ENCODE measurements at places on chromosomes 3 and 15.

DNA sequence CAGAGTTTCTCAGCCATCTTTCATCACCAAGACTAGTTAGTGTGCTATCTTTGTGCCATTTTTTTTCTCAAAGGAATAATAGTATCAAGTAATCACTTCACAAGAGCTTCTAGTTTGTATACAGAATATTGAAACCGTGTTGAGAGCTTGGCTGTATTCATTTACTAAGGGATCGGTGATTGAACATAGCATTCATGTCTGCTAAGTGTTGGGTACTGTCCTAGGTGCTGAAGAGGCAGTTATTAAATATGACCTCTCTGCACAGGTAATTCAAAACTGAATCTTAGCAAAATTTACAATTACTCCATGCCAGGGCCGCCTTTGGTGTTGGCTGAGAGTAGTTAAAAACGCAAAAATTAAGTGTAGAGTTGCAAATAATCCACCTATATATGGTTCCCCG lies 355.3 kb upstream of the RORA start:
- peak; percentile 30 for DNase-seq

DNA sequence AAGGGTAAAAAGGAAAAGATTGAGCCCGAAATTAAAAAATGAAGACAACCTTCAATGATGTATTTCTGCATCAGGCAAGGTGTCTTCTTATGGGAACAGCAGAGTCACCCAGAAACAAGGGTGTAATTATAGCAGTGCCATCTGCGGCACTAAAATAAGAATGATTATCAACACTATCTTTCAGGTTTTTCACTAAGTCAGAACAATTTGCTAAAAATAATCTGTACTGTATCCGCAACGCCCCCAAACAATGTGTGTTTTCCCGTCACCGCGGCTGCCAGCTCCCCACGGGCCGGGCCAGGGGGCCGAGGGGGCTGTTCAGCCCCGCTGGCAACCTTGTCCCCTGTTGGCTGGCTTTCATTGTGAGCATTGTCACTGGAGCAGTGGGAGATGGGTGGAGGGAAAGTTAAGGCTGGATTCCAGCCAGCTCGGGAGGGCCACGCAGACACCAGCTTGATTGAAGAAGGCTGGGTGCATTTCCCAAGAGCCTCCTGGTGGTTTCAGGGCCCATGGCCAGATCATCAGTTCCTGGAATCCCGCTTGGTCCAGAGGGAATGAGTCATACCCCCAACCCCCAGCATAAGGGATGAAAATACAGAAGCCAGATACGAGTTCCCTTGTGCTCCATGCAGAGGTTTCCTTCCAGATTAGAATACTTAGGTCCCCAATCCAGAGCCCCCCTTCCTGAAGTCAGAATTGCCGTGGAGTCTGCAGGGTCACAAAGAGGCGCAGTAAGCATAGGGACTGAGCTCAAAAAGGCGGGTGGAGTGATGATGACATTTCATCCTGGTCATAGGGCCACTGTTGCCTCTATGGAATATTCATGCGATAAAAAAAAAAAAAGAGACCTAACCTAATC lies 90.2 kb upstream of the KLF13 start:
- DNase-seq, result peak; percentile 98

GRCh38 chr15:64635499-64636495 lies 139.6 kb downstream of the RBPMS2 start:
- DNase-seq, result peak; percentile 79

DNA sequence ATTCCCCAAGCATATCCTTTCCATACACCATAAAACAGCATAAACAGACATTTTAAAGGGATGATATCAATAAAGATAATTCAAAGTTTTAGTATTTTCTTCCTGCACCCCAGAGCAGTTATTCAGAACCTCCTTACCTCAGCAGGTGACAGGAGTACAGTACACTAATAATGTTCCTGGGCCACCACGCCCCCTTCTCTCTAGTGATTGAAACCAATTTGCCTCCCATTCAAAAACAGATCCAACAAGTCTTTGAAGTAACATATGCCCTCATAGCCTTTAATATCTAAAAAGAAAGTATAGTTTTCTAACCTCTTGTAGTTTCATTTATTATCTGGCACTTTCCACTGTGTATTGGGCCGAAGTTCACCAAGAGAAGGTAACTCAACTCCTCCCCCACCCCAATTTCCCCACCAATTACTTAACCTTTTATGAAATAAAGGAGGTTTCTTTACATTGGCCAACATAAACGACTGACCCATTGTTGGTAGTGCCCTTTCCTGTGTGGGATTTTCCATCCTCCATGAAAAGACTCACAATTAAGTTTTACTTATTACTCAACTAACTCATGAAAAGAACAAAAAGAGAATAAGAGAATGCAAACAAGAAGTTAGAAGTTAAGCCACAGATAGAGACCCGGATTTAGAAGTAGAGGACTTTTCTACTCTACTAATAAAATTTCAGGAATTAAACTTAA lies 5.0 kb upstream of the ATP8B4 start:
- no peak for DNase-seq

DNA sequence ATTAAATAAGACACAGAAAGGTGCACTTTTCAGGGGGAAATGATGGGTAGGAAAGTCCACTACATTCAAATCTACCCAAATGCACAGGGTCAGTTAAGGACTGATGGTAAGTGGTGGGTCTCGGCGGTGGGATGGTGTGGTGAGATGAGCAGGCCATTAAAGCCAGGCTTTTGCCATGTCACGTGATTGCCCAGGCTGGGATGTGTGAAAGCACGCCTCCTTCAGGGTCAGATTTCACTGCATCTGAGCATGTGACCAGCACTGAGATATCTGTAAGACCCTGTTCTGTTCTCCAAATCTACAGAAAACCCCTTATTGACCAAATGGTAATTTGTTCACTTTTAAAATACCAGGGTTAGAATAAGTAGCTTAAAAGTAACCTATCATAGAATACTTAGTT lies 301.5 kb downstream of the MEX3B start:
- DNase-seq, result no peak

GRCh38 chr3:80036176-80036575 lies 268.4 kb upstream of the ROBO1 start:
- DNase-seq, result no peak

GRCh38 chr3:115624029-115624741 lies 875 bp downstream of the GAP43 start:
- DNase-seq, result peak; percentile 1

- no peak for DNase-seq
These were observed 10.6 kb downstream of the ATP1B3 start for GRCh38 chr3:141887051-141887450.

DNA sequence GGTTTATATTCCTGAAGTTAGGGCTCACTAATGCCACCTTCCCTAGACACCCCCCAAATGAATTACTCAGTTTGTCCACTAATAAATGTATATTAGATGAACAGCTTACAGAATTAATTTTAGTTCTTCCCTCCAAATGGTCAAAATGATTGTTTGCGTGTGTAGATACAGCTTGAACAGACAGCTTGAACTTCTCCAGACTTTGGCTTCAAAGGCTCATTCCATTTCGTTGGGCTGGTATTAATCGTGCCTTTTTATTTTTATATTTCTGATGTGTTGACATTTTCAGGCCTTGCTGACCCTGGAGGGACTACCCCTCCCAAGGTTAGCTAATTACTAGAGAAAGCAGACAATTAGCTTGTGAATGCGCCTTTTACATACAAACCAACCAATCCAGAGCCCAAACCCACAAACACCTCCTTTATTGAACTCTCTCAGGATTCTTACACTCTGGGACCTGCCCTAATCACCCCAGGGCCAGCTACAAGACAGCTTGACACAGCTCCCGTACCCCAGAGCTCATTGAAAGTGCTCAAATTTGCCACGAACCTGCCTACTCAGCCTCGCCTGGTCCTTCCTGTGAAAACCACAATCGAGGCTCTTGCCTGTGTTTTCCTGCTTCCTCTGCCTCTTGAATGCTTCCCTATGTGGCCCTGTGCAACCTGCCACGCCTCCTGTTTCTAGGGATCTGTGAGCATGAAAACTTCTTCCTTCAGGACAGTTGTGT lies 40.3 kb downstream of the RPL22L1 start:
- no peak for DNase-seq

GRCh38 chr3:47034868-47035489 lies 55.5 kb downstream of the NBEAL2 start:
- no peak for DNase-seq

GRCh38 chr3:139319428-139320402 lies 24.1 kb upstream of the MRPS22 start:
- DNase-seq, result peak; percentile 23

- peak; percentile 71 for DNase-seq
These were observed 69.5 kb upstream of the VEPH1 start for GRCh38 chr3:157572559-157573270.

DNA sequence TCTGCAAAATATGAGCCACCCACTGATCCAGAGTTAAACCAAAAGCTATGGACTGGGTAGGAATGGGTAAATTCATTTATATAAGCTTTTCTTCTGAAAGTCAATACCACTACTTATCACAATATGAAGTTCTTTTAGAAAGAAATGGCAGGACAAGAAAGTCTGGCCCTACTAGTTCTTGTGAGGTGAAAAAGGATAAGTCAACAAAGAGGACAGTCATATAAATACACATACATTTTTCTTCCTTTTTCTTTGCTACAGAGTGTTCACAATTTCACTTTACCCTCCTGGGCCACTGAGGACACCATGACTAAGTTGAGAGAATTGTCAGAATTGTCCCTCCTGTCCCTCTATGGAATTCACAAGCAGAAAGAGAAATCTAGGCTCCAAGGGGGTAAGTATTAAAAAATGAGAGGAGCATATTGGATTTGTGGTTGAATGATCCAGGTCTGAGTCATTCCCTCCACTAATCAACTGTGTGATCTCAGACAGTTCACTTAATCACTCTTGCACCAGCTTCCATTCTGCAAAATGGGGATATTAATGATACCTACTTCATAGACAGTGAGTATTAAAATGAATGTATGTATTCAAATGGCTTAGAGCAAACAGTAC lies 27.6 kb downstream of the ACP3 start:
- peak; percentile 71 for DNase-seq

GRCh38 chr3:72126441-72127223 lies 341.7 kb upstream of the PROK2 start:
- DNase-seq, result peak; percentile 51

DNA sequence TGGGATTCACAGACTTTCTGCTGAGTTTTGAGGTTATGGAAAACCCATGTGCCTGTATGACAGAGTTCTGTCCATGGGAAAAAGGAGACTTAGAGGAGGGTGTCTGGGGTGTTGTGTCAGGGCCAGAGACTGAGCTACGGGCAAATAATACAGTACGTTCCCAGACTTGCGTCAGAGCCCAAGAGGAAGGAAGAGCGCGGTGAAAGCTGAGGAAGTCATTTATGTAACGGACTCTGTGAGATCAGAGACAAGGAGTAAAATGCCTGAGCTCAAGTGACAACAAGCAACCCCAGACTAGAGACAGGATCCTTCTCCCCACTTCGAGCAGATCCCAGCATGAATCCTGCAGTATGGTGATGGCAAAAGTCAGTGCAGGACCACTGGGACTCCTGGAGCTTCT lies 368.6 kb upstream of the MCTP2 start:
- no peak for DNase-seq

- no peak for DNase-seq
These were observed 28.1 kb downstream of the DNAJB8 start for GRCh38 chr3:128438488-128439072.
